Posterior cingulate gyrus (tissue), 11 donors: ENCODE measurements at places on chromosomes 12 and 14.

DNA sequence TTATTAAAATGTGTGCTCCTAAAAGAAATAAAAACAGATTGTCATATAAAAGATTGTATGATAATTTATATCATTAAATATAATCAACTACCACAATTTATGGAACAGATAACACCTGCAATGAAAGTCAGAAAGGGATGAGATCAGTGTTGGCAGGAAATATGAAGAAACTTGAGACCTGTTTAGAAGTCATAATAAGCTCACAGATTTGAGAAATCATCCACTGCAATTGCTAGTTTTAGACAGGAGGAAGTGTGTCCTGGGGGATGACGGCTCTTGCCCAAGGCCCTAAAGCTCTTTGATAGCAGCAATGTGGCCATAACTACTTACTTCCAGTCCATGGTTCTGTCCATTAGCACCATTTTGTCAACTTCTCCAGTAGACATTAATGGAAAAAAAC, 122.8 kb upstream of the SOX5 start:
- DNase-seq, result no peak

GRCh38 chr12:116153113-116153512, 124.4 kb downstream of the MED13L start:
- no peak for DNase-seq

- no peak for DNase-seq
These were observed 87.9 kb downstream of the SRRM4 start for GRCh38 chr12:119069147-119069642.

DNA sequence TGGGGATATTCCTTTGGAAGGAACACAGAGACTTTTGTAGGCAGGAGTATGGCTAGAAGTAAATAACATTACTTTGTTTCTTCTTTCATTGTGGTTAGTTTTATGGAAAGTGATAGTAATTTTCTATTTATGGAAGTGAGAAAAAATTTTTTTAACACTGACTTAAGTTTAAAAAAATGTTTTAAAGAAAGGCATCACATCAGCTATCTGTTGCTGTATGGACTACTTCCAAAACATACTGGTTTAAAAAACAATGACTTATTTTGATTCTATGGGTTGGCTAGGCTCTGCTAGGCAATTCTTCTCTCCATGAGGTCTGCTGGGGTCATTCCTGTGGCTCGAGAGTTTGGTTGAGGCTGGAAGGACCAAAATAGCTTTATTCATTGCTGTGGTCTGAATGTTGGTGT, 31.7 kb upstream of the SLC38A2 start:
- DNase-seq, result no peak

DNA sequence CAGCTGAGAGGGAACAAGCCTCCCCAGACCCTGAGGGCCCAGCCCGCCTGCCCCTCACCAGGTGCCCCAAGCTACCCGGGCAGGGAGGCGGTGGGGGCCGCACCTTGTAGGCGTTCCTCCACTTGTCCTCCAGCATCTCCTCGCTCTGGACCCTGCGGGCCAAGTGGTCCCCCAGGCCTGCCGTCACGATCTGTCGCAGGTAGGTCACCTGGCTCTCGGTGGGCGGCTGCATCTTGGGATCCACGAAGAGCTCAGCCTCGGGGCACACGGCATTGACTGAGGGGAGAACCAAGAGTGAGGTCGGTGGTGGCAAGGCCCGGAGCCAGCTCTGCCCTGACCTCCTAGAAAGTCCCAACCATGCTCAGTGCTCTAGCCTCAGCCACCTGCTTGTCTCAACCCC, 36.6 kb downstream of the DHX37 start:
- DNase-seq, result no peak

DNA sequence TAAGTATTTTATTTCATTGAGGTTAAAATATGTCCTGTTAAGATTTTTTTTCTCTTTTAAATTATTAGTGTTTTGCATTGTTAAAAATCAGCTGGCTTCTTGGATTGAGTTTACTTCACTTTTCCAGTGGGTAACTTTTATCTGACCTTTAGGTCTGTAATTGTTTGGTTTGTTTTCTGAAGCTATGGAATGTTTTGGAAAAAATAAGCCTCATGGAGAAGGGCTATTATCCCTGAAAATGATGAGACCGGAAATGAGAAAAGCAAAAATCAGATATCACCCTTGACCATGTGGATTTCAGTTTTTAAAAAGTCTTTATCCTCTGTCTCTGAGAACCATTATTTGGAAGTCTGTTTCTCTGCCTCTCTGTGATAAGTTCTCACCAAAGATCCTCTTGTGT, 180.9 kb downstream of the RAD51B start:
- no peak for DNase-seq

- no peak for DNase-seq
These were observed 4.7 kb upstream of the SSH1 start for GRCh38 chr12:108861878-108862587.

DNA sequence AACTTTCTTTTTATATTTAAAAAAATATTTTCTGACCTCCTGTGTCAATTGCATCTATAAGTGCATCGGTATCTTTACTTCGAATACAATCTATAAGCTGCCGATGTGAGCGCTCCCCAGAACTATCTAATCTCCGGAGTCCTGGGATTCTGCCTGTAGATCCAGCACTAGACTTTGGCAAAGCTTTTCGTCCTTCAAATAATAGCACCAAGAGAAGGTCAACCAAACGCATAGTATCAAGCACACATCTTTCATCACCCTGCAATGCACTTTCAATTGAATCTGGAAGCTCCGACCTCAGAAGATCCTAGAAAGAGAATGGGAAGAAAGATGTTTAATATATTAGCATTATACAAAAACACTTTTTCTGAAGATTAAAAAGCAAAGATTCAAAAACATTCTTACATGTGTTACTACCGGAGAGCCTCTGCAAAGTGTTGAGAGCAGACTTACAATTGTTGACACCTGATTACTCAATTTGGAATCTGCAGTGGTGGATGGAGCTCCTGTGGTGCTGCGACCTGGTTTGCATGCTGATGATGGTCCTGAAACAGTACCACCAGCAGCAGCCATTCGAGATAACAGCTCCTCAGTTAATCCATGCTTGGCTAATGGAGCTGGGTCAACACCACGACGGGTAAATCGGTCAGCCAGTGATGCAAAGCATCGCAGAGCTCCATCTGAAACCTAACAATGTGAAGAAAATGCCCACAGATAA, 34.3 kb downstream of the HECTD1 start:
- no peak for DNase-seq

- no peak for DNase-seq
These were observed 75.2 kb upstream of the TBX5 start for GRCh38 chr12:114481200-114481535.

DNA sequence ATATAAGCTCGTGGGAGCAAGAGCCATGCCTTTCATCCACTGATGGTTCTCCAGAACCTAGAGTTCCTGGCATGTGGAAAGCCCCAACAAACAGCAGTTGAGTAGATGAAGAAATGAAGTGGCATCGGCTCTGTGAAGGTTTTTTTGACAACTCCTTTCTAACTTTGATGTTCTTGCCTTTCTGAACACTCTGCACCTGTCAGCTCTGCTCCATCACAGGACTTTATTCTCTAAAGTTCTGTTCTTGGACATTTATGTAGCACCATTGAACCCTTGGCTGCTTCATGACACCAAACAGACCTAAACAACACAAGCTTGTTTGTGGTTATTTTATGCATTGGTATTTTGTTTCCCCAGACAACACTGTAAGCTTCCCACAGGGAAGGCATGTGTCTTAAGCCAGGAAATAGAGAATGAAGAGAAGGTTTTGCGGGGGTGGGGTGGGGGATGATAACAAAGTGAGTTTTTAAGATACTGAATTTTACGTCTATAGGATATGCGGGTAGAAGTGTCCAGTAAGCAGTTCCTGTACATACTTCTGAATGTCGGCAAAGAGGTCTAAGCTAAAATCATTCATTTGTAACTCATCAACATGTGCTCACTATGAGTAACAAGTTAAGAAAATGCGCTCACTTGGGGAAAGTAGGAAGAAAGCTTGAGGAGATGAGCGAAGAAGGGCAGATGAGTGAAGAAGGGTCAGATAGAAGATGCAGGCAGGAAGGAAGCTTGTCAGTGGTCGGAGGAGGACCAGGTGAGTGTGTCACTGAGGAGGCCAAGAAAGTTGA, 146.0 kb upstream of the PLEKHG7 start:
- no peak for DNase-seq

GRCh38 chr14:103130965-103131364, 7.7 kb downstream of the TNFAIP2 start:
- no peak for DNase-seq

DNA sequence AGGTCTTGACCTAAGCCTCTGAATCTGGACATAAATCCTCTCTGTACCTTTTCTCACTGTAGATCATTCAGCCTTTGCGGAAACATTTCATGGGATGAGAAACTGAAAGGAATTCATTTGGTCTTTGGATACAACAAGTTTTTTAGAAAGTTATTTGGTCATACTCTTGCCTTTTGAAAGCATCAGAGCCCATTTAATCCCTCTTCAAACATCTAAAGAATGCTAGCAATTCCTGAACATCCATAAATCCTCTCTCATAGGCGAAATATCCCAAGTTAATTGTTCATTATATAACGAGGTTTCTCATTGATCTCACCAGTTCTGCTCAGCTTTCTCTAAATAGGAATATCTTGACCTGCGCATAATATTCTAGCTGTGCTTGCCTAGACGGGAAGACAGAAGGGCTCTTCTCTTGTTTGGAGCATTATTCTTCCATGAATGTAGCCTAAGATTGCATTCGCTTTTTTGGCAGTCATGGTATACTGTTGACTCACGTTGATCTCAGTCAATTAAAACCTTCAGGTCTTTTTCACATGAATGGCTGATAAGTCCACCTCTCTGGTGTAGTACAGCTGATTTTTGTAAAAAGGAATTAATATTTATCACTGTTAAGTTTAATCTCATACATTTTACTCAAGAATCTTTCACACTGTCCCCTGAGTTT, 24.1 kb downstream of the NTN4 start:
- DNase-seq, result no peak

- no peak for DNase-seq
These were observed 147.1 kb downstream of the PAPOLA start for GRCh38 chr14:96649327-96649601.

DNA sequence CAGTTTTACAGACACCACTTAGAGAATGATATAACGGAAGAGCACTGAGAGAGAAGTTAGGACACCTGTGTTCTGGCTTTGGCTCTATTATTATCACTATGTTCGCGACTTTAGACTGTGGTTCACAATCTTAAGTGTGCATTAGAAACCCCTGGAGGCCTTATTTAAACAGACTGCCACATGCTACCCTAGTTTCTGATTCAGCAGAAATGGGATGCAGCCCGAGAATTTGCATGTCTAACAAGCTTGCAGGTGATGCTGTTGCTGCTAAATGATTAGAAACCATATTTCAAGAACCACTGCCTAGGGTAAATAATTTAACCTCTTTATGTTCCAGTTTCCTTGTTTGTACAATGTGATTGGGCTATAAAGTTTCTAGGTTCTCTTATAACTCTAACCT, 3.6 kb upstream of the RAD51AP1 start:
- no peak for DNase-seq
